ENCODE measurements at places on chromosomes 6 and 20. TPM values are rescaled to one million over a fixed set of nuclear protein-coding genes. Genes with fewer than 3 reads are reported as not detected.
A peak's percentile ranks its signal among the peaks of the same experiment; 100 is the strongest.

DNA sequence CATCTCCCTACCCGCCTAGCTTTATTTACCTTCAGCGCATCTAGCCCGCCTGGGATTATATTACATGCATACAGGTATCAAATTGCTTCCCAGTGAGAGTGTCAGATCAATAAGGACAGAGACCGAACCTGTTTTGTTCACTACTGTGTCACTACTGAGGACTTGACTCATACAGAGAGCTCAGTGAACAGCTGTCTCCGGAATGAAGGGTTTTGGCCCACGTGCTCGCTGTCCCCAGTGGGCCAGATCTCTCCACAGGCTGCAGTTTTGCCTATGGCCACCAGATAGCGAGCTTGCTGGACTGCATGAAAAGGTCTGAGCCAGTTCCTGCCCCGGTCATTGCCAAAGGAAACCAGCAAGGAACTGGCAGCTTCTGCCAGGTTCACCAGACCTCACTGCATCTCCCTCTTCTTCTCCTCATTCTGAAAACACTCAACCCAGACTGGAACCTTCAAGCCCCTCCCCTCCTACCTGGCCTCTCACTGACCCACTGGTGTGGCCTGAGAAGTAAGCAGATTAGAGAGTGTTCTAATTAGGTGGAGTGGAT, 150.8 kb downstream of the ZMYND8 start:
- DNase-seq = peak; percentile 93

- no peak for DNase-seq
Measured at GRCh38 chr6:36961441-36962435, 7.2 kb downstream of the PI16 start.

DNA sequence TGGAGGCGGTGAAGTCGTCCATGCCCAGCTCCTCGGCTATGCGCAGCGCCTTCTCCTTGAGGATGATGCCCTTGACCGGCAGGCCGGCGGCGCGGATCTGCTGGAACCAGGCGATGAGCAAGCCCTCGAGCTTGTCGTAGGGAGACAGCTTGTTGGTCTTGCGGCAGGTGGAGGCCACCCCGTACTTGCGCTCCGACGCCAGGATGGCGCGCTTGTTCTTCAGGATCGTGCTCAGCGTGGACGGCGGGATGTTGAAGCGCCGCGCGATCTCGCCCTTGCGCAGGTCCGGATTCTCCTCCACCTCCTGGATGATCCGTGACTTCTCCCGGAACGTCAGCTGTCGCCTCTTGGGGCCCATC, 435 bp downstream of the CENPB start:
- DNase-seq = peak; percentile 53

HLA-F gene
- 12.5 TPM for total RNA-seq

DNA sequence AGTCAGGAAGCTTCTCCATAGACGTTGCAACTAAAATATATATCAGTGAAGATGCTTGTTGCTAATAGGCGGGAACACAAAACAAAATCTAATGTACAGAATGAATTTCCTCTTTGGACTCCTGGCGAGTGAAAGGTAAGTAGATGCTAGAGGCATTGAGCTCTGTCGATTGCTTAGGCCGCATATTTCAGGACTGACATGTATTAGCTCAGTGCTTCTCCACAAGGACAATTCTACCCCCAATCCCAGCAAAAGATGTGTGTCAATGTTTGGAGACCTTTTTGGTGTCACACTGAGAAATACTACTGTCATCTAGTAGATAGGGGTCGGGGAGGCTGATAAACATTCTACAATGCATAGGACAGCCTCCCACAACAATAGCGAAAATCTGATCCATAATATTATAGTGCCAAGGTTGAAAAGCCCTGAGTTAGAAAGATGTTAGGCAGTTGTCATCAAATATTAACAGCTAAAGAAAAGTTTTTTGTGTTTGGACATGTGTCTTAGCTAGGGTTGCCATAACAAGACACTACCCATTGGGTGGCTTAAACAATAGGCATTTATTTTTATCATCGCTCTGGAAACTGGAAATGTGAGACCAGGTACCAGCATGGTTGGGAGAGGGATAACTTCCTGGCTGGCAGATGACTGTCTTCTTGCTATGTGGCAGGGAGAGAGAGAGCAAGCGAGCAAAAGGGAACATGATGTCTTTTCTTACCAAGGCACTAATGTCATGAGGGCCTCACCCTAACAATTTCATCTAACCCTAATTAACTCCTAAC, 48.0 kb upstream of the BCAS1 start:
- no peak for DNase-seq

DNA sequence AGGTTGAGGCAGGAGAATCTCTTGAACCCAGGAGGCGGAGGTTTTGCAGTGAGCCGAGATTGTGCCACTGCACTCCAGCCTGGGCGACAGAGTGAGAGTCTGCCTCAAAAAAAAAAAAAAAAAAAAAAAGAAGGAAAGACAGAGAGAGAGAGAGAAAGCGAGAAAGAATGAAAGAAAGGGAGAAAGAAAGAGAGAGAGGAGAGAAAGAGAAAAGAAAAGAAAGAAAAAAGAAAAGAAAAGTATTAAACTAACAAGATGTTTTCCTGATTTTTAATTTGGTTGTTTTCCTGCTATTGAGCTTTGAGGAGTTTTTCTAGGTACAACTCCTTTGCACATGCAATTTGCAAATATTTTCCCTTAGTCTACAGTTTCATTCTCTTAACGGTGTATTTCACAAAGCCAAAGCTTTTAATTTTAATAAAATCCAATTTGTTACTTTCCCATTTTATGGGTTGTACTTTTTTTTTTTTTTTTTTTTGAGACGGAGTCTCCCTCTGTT, 10.8 kb upstream of the TRERF1 start:
- DNase-seq = no peak

DNA sequence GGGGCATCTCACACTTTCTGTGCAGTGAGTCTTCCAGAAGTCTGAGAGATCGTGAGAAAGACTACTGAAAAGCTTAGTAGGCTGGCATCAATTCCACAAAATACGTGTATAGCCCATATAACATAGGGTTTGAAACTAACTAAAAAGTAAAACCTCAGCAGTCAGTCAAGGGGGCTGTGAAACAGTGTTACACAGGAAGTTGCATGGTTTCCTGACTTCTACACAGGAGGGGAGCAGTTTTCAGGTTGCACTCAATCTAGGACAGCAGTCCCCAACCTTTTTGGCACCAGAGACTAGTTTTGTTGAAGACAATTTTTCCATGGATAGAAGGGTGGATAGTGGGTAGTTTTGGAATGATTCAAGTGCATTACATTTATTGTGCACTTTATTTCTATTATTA, 4.7 kb upstream of the LY86 start:
- no peak for DNase-seq

IRF4 gene
- not detected for total RNA-seq

GFOD1 gene
- 0.68 TPM for total RNA-seq

IPCEF1 gene
- 0.57 TPM for total RNA-seq

GRCh38 chr6:167652701-167653095, 174.0 kb upstream of the AFDN start:
- no peak for DNase-seq

LST1 gene
- total RNA-seq = 1.6 TPM

DNA sequence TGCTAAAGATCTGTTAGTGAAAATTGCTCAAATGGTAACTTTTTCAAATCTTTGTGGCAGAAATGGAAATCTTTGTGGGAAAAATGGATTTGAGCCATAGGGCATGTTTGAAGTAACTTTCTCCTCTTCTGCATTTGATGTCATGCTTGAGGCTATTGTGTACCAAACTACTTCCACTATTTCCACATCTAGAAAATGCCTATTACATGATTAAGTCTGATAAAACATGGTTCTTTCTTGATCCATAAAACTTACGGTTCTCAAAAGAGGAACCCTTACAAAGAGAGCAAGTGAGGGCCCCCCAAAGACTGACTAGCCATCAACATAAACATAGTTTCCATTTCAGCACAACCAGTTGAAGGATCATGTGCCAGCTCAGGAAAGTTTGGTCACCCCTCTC, 150.6 kb downstream of the NFATC2 start:
- no peak for DNase-seq

GRCh38 chr20:5608442-5609161, 141.6 kb upstream of the SHLD1 start:
- DNase-seq = no peak

B3GAT2 gene
- not detected for total RNA-seq

SSTR4 gene
- not detected for total RNA-seq

- no peak for DNase-seq
Measured at GRCh38 chr6:100726666-100727065, 154.5 kb downstream of the ASCC3 start.

PRICKLE4 gene
- total RNA-seq = 9.2 TPM

GRCh38 chr6:33166363-33166762, 25.9 kb downstream of the COL11A2 start:
- DNase-seq = no peak

DNA sequence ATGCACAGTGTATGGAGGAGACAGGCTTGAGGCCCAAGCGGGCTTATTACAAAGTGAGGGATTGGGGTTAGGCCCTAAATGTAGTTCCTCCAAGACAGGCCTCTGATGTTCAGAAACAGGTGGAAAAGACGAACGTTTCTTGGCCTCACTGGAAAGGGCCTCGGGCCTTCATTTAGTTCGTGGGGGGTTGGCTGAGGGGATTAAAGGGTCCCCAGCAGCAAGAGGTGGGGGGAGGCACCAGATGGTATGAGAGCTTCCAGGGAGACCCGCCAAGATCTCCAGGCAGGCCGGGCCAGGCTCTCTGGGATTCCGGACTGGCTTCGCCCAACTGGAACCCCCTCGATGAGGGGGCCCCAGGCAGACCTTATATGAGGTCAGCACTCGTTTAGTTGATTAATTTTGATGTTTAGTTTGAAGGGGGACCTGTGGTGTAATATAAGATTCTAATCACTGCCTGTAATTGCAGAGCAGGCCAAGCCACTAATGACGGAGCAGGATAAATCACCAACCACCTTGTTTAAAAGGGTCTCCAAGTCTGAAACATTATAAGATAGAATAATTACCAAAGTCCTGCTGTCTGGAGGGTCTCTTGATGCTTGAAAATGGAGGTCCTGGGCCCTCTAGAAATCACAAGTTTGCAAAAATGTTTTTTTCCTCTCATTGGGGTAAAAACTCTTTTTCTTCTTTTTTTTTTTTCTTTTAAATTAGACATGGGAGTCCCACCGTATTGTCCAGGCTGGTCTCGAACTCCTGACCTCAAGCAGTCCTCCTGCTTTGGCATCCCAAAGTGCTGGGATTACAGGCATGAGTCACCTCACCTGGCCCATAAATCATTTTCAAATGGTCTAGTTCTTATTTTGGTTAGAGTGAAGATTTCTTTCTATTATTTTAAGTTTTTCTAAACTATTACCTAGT, 2.2 kb downstream of the HMGA1 start:
- no peak for DNase-seq

DNA sequence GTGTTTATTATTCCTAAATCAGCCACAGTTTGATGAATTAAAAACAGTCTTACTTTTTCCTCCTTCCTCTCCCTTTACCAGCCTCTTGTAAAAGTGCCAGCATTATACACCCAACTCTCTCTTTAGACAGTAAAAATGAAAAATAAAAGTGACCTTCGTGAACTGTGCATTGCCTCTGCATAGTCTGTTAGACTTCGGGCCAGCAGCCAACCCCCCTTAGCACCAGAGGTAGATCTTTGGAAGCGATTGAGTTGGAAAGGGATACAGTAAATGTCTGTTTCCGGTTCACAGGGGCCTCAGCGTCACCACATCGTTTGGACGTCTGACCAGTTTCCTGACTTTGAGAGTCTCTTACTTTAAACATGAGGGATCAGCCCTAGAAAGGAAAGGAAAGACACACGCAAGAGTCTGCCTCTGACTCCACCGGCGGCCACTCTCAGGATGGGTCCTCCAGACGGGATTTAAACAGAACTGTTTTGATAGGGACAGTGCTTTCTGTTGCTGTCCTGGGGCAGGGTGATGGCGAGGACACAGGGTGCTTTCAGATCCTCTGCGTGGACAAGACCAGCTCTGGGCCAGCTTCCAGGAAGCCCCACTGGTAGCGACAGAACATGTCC, 206.6 kb upstream of the PREP start:
- DNase-seq = no peak

Data from PC-9 (cell line).